Stimulated activated CD4-positive, alpha-beta T cell treated with anti-CD3 and anti-CD28 coated beads, Interleukin-12 subunit alpha, Interleukin-12 subunit beta, amount 100 ng/mL, for 4 hours (primary cell): ENCODE measurements at places on chromosomes 16 and 17.

DNA sequence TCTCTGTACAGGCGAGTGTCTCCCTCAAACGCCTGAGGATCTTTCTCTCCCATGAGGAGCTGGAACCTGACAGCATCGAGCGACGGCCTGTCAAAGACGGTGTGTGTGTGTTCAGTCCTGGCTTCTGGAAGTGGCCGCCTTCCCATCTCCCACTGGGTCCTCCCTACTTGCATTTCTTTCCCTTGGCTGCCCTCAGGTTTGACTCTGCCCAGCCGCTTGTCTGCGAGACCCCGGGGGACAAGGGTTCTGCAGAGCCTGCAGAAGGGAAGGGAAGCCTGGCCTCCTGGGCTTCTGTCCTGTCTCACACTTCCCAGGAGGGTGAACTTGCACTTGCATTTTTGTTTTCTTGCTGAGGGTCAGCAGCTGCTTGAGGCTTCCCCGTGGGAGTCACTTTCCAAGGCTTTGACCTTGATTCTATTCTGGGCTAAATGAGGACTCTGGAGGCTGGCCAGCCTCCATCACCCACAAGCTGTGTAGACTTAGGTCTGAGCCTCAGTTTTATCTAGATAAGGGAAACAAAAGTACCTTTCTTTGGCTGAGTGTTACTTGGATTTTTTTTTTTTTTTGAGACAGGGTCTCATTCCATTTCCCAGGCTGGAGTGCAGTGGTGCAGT is 122.3 kb downstream of the ABCC1 start:
- DNase-seq: no peak

- no peak for DNase-seq
These were observed 13.3 kb upstream of the CNEP1R1 start for GRCh38 chr16:50011707-50012106.

GRCh38 chr17:66221343-66221742 is 7.9 kb downstream of the APOH start:
- DNase-seq: no peak

- no peak for DNase-seq
These were observed 7.6 kb downstream of the CYTH1 start for GRCh38 chr17:78774453-78774852.

GRCh38 chr17:49928126-49928800 is 40.7 kb upstream of the DLX4 start:
- no peak for DNase-seq

DNA sequence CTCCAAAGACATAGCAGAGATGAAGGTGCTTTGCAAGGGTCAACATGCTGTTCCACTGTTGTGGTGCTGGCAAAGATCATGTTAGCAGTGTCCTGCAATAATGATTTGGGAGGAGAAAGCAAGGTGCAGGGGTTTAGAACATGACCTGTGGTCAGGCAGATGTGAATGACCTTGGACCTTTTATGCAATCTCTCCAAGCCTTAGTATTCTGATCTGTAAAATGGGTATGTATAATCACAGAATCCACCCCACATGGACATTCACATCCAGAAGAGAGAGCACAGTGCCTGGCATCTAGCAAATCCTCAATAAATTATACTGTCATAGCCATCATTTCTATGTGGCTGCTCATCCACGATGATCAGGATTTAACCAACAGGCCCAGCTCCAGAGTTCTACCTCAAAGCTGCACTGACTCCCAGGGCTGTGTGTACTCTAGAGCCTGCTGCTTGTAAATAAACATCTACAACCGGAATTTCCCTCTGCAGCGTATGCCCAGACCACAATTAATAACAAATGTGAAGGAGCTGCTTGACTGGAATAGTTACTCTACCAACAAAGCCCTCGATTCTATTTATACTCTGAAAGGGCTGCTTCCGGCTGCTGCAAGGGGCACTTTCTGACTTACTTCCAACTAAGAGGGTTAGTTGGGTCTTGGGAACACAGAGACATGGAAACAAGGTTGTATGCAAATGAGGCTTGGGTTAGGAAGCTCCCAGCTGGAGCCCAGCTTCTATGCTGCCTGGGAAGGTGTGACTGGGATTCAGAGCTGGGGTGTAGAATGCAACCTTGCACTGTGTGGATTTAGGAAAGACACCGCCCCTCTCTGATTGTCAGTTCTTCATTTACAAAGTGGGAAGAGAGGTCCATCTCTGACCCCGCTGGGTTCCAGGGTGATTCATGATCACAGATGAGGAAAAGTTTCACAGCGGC is 265.2 kb downstream of the XYLT1 start:
- DNase-seq: no peak

GRCh38 chr16:87636050-87636684 is 33.9 kb downstream of the JPH3 start:
- peak; percentile 81 for DNase-seq

- DNase-seq: no peak
These were observed 759 bp downstream of the UBE2O start for GRCh38 chr17:76452127-76452659.

- no peak for DNase-seq
These were observed 48.3 kb downstream of the PHLPP2 start for GRCh38 chr16:71676236-71676635.

DNA sequence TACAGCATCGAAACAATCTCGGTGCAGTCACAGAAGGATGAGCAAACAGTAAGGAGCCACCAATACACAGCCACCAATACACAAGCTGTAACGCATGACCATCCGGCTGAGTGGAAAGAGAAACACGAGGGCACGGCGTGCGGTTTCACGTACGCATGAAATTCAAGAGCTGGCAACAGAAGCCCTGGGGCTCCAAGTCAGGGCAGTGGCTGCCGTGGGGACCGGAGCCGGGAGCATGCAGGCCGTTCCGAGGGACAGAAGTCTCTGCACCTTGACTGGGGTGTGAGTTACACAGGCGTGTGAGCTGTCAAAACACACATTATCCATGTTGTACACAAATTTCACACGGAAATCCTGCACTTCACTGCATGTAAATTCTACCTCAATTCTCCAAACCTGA is 50.6 kb upstream of the METRNL start:
- DNase-seq: no peak

DNA sequence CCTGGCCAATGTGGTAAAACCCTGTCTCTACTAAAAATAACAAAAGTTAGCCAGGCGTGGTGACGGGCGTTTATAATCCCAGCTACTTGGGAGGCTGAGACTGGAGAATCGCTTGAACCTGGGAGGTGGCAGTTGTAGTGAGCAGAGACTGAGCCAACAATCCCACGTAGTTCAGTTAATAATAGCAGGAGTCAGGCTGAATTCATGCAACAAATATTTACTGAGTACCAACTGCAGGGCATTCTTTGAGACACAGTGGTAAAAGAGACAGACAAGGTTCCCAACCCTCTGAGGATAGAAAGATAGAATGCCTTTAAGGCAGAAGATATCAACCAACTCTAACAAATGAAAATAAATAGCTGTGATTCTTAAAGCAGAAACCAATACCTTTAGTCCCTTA is 39.1 kb downstream of the SPOP start:
- no peak for DNase-seq

DNA sequence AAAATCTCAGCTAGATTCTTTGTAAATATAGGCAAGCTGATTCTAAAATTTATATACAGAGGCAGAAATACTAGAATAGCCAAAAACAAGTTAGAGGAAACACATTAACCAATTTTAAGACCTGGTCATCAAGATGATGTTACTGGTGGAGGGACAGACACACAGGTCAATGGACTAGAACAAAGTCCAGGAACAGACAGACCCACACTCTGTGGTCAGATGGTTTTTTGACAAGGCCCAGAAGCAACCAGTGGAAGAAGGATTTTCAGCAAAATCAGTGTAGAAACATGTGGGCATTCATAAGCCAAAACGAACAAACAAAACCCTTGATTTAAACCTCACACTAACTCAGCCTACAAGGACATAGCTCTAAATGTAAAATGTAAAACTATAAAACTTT is 99.7 kb upstream of the METRNL start:
- DNase-seq: no peak

DNA sequence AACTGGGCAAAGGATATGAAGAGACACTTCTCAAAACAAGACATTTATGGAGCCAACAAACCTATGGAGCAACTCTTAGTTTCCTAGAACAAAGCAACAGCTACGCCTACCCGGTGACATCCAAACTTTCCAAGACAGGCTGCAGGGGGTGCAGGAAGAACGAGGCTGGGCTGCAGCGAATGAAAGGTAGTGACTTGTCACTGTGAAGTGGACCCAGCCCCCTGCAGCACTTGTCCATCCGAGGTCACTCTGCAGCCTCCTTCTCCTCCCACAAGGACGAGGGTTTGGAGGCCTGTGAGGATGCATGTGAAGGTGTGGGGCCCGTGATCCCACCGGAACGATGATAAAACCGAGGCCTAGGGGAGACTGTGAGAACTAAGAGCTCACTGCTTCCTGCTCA is 192.6 kb upstream of the RPL38 start:
- DNase-seq: no peak

DNA sequence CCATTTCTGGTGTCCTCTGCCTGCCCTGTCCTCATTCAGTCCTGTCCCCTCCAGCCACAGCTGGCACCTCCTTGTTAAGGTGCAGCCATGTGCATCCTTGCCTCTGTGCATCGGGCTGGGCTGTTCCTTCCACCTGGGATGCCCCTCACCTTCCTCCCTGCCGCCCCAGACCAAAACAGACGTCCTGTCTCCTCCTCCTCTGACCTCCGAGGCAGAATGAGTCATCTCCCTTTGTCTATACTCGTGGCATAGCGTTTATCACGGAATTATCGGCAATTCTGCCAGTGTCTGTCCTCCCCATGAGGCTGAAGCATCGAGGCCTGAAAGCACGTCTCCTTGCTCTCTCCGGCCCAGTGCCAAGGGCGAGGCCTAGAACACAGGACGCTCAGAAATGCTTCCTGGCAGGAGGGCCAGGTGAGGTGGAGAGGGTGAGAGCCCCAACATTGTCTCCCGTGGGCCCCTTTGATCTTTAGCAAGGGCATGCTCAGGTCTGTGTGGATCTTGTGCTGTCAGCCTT is 4.6 kb downstream of the RAI1 start:
- no peak for DNase-seq

- DNase-seq: peak; percentile 32
These were observed 2.7 kb upstream of the TRAF7 start for GRCh38 chr16:2152695-2153506.

- no peak for DNase-seq
These were observed 37.8 kb upstream of the TMC5 start for GRCh38 chr16:19379838-19380237.

DNA sequence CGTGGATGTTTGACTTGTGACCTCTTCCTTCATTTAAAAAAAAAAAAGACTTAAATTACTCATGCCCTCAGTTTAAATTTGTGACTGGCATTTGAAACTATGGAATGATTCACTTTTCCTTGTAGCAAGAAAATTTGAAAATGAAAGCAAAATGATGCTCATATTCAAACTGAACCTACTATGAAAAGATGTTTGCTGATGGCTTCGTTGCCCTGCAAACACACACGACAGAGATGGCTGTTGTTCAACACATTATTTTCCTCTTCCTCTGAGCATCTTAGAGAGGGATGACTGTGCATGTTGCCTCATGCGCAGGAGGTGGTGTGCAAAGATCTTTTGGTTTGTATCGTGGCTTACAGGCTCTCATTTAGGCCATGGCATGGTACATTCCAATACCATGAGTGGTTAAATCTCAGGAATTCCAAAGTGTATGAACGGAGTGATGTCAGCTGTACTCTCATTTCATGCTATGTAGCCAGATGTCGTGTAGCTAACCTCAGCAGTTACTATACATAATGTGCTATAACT is 164.5 kb downstream of the PRKCA start:
- peak; percentile 30 for DNase-seq

GRCh38 chr16:81313701-81314602 is 810 bp upstream of the GAN start:
- DNase-seq: no peak

DNA sequence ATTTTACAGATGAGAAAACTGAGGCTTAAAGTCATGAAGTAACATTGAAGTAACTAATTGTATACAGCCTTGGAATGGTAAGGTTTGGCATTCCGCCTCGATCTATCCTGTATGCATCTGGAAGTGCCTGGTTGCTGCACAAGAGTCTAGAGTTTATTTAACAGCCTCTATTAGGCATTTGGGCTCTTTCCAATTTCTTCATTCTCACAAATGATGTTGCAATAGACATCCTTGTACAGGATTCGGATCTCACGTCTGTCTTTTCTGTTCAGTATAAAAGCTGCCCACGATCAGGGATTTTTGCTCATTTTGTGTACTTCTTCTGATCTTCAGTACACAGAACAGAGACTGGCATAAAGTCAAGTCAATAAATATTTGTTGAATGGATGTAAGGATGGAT is 100.5 kb downstream of the AIPL1 start:
- no peak for DNase-seq

DNA sequence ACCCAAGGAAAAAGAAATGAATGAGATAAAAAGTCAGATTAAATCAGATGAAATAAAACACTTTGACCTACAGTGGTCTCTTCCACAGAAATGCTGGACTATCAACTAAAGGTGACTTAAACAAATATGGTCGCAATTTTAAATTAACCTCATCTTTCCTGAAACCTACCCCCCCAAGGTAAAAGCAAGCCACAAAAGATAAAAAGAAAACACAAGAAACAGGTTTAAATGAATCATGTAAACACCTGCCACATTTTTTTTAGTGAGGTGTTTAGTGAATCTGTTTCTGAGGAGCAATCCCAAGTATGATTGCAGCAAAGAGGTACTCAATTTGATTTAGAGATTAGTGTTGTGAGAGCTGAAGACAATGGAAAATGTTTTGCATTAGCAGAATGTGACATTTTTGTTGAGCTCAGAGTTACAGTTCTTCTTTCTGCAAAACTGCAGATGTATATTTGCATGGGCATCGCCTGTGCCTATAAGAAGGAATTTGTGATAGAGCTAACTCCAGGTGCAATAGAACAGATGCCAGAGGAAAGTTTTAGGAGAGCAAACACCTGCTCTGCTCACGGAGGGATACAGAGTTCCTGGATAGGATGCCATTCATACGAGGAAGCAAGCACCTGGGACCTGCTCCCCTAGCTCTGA is 3.4 kb upstream of the MMD start:
- no peak for DNase-seq

- no peak for DNase-seq
These were observed 12.8 kb downstream of the HMOX2 start for GRCh38 chr16:4489030-4489429.

- no peak for DNase-seq
These were observed 22.6 kb upstream of the ERN1 start for GRCh38 chr17:64152428-64153125.

- DNase-seq: no peak
These were observed 61.9 kb downstream of the WWP2 start for GRCh38 chr16:69823831-69824563.

DNA sequence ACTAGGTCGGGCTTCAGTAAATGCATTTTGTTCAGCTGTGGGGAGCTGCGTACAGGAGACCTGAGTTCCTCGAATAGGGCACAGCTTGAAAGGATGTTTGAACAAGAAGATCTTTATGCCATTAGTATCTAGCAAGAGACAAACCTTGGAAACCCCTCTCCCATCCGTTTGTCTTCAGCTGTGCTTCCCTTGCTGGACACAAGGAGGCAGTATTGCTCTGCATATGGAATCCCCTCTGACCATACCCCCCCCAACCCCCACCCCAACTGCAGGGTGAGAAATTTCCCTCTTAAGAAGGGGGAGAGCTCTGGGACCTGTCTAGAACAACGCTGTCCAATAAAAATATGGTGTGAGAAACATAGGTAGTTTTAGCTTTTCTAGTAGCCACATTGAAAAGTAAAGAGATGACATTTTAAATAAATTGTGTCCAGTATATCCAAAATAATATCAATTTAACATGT is 1.6 kb downstream of the MRM1 start:
- DNase-seq: peak; percentile 63
